ENCODE measurements at places on chromosomes 5 and 9.

DNA sequence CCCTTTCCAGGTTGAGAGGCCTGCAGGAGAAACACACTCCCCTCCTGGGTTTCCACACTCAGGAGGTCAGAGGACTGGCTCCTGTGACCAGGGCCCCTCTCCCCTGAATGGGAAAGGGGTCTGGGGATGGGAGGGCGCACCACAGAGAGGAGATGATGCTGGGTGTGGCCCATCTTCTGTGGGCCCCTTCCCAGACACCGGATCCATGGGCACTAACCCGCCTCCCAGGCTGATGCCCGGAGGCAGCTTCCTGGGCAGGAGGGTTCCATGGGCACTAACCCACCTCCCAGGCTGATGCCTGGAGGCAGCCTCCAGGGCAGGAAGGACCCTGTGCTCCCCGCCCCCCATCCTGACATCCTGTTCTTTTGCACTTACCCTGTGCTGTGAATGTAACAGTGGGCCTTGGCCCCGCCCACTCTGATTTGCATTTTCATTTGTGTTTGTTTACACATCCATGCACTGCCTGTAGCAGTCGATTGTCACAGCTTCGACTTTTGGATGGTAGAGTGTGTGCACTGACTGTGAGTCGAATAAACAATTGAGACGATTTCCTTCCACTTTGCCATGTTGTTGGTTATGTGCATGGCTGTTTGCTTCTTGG, 9.3 kb upstream of the DOLPP1 start:
- DNase-seq = no peak

DNA sequence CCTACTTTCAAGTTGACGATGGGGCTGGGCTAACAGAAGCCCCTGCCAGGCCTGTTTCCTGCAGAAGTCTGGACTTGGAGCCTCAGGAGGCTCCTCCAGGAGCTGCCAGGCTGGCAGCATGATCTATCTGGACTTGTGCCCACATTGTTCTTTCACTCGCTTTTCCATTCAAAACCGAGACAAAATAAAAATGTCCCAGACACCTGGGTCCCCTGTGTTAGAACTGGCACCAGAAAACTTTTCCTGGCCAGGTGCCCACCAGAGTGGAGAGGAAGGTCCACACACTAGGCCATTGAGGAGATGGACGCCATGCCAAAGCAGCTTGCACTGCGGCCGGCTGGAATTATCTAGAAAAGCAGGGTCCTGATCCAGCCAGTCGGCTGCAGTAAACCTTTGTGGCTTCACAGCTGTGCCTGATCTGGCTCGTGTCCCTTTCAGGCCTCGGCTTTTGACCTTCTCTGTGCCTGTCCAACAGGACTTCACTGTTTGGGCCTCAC, 78.2 kb downstream of the GCNT1 start:
- no peak for DNase-seq

DNA sequence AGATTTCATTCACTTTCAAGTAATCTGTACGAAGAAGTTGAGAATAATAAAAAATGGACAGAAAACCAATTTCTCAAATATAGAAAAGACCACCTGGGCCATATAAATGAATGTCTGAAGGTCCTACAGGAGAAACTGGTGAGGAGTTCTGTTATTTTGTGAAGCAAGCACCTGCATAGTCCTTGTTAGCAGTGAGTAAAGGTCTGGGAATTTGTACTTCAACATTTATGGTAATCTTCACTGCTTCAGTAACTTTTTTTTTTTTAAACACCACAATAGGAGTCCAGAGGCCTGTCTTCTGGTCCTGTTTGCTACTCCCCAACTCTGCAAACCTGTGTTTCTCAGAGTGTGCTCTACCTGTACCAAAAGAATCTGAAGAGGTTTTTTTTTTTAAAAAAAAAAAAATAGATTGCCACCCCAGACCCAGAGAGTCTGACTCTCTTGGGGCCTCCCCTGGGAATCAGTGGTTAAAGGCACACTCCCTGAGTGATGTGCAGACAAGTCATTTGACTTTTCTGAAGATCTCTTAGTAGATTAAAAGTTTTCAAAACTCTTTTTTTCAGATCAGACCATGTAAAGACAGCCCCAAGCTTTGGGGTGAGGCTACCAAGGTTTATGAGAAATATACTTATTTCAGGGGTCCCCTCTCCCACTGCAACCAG, 55.5 kb downstream of the FAM81B start:
- DNase-seq = no peak

- DNase-seq = no peak
Measured at GRCh38 chr9:26399556-26399955, 493.0 kb downstream of the CAAP1 start.

DNA sequence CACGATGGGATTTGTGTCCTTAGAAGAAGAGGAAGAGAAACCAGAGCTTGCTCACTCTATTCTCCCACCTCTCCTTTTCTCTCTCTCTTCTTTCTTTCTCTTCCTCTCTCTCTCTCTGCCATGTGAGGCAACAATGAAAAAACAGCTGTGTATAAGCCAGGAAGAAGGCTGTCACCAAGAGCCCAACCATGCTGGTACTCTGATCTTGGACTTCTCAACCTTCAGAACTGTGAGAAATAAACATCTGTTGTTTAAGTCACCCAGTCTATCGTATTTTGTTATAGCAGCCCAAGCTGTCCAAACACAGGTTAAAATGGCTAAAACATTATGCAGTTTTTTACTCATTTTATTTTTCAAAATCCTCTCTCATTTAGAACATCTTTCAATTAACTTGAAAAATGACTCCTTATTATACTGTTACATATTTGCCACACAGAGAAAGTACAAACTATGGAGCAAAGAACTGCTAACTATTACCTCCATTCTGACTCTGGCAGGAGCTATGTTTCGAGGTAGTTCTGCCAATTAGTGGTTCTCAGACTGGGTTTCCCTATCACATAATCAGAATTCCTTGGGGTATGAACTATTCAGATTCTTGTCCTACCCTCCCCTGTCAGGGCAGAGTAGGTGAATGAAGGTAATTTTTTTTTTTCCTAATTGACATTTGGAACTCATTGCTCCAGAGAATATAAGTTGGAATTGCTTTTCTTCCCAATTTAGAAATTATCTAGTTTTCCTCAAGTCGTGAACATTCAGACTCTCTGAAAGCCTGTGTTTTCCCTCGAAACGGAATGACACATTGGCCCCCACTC, 434.6 kb downstream of the ENC1 start:
- DNase-seq = no peak

GRCh38 chr9:130053504-130054324, at the start of gene GPR107:
GPR107 (plus strand) TSS chr9:130053906; CDS start chr9:130053933, 27 bp downstream.
- DNase-seq = peak; percentile 55

- no peak for DNase-seq
Measured at GRCh38 chr5:74169701-74170100, 470.8 kb downstream of the ENC1 start.

DNA sequence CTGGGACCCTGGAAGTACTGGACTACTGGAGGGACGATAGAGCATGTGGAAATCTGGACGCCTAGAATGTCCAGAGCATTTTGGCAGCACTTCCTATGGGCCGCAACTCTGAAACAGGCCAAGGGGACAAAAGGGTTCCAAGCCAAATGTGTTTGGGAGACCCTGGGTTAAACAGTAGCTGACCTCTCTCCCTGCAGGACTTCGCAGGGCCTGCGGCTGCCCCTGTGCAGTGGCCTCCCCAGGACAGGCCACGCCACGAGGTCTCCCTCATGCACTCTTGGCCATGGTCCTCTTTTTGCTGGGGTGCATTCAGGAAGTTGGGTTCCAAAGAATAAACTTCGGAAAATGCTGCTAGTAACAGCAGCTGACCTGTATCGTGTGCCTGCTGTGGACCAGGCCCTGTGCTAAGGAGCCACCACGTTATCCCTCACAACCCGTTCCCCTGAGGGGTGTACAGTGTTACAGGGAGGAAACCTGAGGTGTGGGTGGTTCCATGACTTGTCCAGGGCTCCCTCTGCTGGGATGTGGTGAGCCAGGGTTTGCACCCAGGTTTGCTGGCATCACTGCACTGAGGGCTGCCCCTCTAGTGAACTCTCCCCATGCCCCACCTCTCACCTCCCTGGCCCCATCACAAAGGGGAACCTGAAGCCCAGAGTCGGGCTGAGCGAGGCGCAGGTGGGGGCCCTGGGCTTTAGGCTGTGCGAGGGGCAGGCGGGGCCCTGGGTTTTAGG, 79.4 kb downstream of the AMBP start:
- DNase-seq = no peak

DNA sequence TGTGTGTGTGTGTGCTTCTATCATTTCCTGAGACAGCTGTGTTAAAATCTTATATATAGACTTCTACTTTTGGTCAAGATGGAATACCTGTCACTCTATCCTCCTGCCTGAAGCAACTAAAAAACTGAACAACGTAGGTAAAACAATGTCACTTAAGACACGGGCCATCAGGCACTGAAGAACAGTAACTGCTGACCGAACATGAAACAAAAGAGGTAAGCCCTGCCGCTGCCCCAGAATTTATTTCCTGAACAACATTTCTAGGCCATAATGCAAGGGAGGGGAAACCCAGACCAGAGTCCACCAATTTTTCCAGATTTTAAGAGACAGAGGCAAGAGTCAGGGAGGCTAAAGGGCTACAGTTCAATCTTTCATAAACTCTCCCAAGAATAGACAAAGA, 156.0 kb downstream of the CDC42SE2 start:
- no peak for DNase-seq

GRCh38 chr9:78383130-78383529, 86.2 kb downstream of the PSAT1 start:
- no peak for DNase-seq

DNA sequence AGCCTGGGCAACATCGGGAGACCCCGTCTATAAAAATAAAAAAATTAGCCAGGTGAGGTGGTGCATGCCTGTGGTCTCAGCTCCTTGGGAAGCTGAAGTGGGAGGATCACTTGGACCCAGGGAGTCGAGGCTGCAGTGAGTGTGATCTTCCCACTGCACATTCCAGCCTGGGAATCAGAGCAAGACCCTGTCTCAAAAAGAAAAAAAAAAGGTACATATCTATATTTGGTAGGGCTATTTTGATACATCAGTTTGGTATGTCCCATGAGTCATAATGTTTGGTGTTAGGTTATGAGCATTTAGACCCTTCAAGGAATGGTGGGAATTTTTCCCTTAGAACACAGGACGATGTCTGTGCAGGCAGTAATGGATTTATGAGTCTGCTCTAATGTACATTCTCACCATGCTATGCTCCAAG, 55.3 kb upstream of the POU4F3 start:
- peak; percentile 86 for DNase-seq

DNA sequence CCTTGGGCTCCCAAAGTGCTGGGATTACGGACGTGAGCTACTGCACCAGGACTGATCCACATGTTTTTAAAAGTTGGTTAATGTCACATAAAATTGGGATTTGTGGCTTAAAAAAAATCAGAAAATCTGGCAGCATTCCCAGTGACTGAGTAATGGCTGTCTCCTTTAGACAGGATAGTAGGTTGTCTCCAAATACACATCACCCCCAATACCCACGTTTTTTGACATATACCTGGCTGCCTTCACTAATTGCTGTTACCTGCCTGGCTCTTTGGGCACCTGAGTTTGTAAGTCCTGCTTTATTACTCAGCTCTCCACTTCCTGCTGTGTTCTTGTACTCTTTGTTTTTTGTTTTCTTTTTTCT, 84.8 kb downstream of the KDM4C start:
- DNase-seq = no peak

DNA sequence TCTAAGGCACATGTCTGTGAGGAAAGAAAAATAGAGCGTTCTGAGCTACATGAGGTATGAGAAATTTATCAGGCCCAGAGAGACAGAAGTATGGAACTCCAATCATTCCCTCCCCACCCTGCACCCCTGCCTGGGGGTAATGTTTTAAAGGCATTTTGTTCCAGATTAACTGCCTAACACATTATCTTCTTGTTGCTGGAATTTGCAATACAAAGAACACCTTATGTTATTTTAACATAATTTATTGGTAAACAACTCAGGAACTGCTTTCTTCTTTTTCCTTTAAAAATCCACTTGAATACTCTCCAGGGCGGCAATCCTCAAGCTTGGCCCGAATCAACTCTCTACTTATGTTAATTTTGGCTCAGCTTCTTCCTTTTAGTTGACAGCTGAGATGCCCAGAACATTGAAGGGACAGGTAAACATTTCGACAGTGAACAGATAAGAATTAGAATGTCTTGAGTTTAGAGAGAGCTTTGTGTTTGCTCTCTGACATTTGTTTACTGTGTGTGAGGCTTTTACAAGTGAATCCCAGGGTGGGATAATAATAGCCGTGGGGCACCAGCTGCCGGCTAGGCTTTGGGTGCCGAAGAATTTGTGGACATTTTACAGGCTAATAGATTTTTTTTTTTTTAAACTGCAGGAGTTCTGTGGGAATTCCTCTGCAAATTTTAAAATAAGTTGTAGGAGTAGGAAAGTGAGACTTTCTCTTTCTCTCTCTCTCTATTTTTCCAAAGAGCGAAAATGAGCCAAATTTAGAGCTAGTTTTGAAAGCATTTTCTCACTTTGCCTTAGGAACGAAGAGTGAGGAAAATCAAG, 96.4 kb upstream of the TAF11L2 start:
- DNase-seq = no peak

DNA sequence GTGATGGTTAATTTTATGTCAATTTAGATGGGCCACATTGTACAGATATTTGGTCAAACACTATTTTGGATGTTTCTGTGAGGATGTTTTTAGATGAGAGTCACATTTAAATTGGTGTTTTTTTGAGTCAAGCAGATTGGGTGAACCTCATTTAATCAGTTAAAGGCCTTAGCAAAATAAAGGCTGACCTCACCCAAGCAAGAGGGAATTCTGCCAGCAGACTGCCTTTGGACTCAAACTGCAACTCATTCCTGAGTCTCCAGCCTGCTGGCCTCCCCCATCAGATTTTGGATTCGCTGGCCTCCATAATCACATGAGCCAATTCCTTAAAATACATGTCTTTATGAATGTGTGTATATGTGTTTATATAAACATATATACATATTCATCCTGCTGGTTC, 282.7 kb upstream of the POU5F2 start:
- DNase-seq = no peak

DNA sequence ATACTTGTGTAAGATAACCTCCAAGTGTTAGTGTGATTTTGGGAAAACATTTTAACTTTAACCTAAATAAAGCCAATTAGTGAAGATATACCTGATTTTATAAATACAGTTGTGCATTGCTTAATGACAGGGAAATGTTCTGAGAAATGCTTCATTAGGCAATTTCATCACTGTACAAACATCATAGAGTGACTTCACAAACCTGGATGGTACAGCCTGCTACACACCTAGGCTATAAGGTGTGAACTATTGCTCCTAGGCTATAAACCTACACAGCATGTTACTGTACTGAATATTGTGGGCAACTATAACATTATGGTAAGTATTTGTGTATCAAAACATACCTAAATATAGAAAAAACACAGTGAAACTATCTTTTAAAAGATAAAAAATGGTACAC, 166.8 kb upstream of the TARS1 start:
- no peak for DNase-seq

Measured in SW 1271 (cell line).